NCI-H774 (cell line): ENCODE measurements at places on chromosomes 16 and 17.

DNA sequence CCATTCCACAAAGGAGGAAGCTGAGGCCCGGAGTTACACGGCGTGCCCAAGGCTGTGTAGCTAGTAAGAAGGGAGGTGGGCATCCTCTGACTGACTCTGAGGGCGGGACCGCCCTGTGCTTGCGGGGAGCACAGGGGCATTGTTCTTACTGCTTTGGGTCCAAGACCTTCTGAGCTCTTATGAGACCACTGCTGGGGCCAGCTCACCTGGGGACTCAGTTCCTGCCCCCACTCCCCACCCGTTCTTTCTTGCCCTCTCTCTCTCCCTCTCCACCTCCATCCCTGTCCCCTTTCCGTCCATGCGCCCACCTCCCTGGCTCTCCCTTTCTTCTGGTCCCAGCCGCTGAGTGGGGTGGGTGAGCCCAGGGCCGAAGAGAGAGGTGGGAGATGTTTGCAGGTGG lies 19.6 kb downstream of the CCR7 start:
- no peak for DNase-seq

- no peak for DNase-seq
Measured at GRCh38 chr16:67100569-67101310, 9.0 kb upstream of the PHAF1 start.

GRCh38 chr16:36336-36984 lies 16.9 kb downstream of the POLR3K start:
- DNase-seq = no peak

GRCh38 chr17:14316126-14316832 lies 15.4 kb downstream of the HS3ST3B1 start:
- DNase-seq = no peak

- DNase-seq = peak; percentile 71
Measured at GRCh38 chr16:19886073-19886941, 1.7 kb upstream of the GPRC5B start.
